AG04450 (cell line): ENCODE measurements at places on chromosomes 1 and 21. TPM values are rescaled to one million over a fixed set of nuclear protein-coding genes. Genes with fewer than 3 reads are reported as not detected.

The SPRR3 gene
- not detected in 2 replicates for polyA plus RNA-seq

The CLDN19 gene
- not detected in 2 replicates for polyA plus RNA-seq

The FAM110D gene
- polyA plus RNA-seq, result not detected in 2 replicates

The MYOM3 gene
- not detected in 2 replicates for polyA plus RNA-seq

The BCAR3 gene
- polyA plus RNA-seq, result 20.6 and 24.9 TPM in 2 replicates

- no peak for DNase-seq
These were observed 20.2 kb downstream of the EXTL2 start for GRCh38 chr1:100874433-100874832.

DNA sequence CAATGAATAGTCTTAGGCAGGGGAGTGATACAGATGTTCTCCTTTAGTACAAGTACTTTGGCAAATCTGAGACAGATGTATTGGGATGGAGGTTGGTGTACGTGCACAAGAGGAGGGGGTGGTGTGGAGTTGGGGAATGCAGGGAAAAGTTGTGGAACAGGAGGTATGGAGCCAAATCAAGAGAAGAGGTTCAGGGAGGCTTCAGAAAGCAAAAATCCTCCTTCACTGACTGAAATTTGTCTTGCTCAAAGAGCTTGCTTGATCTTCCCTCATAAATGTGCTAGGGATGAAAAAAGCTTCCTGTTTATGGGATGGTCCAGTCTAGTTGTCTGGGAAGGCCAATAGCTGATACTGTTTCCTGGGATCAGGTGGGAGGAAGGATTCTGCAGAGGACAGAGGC, 5.8 kb downstream of the RNF19B start:
- DNase-seq, result no peak

- no peak for DNase-seq
These were observed 29.0 kb downstream of the LMX1A start for GRCh38 chr1:165327538-165327937.
